ENCODE measurements at places on chromosomes 6 and 20.

GRCh38 chr6:109073344-109074132, 21.1 kb downstream of the SESN1 start:
- DNase-seq = peak; percentile 51
- peaks cover 5% of the 10 kb centered on the region for H3K4me1 ChIP-seq
- no peaks in the 10 kb centered on the region for H3K27me3 ChIP-seq

DNA sequence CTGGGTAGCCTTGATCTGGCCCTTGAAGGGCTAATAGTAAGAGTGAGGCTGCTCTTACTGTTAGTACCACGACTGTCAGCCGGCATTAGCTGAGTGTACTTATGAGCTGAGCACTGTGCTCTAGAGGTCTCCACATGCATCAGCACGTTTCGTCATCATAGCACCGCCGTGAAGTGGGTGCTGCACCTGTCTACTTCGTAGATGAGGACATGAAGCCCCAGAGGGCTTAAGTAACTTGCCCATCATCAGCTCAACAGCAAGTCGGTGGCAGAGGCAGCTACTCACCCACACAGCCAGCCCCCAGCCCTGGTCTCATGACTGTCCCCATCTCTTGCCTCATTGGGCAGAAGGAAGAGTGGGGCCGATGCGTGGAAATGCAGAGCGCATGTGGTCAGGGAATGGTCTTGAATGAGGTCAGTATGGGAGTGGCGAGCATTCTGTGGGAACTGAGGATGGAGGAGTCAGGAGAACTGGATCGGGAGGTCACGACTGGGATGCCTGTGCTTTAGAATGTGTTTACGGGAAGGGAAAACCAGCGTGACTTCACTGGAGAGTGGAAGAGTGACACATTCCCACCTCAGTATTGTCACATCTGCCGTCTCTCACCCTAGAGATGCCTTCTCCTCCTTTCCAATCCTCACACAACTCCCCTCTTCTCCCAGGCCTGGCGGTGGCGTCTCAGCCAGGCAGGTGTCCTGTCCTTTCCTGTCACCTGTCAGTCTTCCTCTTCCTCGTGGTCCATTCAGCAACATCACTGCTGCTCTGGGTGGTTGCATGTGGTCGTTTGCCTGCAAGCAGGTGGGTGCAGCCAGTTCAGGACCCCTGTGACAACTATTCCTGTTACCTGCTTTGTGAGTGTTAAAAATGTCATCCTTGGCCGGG, 6.0 kb downstream of the SYTL3 start:
- H3K27me3 ChIP-seq = peaks cover 11% of the 10 kb centered on the region
- H3K27ac ChIP-seq = peak overlapping the region; percentile 52
- H3K4me1 ChIP-seq = peaks cover 18% of the 10 kb centered on the region
- no peak overlapping the region for H3K4me3 ChIP-seq
- no peak for DNase-seq

DNA sequence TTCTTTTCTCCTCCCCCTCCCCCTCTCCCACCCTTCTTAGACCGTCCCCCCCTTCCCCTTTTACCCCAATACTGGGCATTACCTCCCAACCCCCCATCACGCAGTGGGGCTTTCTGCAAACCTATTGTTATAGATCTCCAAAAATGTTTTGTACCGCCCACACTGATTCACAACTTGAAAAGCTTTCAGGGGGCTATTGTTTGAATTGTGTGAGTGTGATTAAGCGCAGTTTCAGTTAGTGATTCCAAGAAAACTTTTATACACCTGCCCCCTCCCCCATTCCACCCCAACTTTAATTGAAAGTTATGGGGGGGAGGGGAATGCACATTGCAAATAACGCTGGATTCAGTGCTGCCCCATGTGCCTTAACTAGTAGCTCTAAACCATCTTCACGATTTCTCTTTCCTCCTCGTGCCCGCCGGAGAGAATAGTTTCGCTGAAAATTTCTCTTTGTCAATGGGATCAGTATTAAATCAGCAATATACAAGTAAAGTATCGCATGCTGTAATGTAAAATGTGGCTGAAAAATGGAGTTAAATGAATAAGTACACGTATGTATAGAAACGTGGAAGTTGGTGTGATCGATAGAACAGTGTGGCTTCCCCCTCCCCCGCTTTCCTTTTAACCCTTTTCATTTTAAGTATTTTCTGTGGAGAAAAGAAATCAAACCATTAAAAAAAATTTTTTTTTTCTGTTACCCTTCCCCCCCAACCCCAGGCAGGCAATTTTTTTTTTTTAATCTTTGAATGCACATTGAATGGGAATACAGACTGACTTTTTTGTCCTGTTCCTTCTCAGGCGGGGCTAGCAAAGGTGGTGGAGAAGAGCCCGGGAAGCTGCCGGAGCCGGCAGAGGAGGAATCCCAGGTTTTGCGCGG, 632 bp downstream of the LIN28B start:
- peak; percentile 33 for DNase-seq
- no peaks in the 10 kb centered on the region for H3K27me3 ChIP-seq
- H3K4me1 ChIP-seq = peaks cover 42% of the 10 kb centered on the region
- no peaks in the 10 kb centered on the region for H3K36me3 ChIP-seq
- H3K27ac ChIP-seq = peak overlapping the region; percentile 97
- peak overlapping the region; percentile 92 for H3K4me3 ChIP-seq

- no peak overlapping the region for H3K27ac ChIP-seq
- no peaks in the 10 kb centered on the region for H3K36me3 ChIP-seq
- H3K4me1 ChIP-seq = peaks cover 21% of the 10 kb centered on the region
Measured at GRCh38 chr6:42403831-42404230, 47.9 kb downstream of the TRERF1 start.

- no peak for DNase-seq
- peaks cover 4% of the 10 kb centered on the region for H3K36me3 ChIP-seq
- no peak overlapping the region for H3K4me3 ChIP-seq
- peaks cover 49% of the 10 kb centered on the region for H3K27me3 ChIP-seq
- H3K27ac ChIP-seq = no peak overlapping the region
Measured at GRCh38 chr6:33049323-33050013, 24.0 kb downstream of the HLA-DPA1 start.

DNA sequence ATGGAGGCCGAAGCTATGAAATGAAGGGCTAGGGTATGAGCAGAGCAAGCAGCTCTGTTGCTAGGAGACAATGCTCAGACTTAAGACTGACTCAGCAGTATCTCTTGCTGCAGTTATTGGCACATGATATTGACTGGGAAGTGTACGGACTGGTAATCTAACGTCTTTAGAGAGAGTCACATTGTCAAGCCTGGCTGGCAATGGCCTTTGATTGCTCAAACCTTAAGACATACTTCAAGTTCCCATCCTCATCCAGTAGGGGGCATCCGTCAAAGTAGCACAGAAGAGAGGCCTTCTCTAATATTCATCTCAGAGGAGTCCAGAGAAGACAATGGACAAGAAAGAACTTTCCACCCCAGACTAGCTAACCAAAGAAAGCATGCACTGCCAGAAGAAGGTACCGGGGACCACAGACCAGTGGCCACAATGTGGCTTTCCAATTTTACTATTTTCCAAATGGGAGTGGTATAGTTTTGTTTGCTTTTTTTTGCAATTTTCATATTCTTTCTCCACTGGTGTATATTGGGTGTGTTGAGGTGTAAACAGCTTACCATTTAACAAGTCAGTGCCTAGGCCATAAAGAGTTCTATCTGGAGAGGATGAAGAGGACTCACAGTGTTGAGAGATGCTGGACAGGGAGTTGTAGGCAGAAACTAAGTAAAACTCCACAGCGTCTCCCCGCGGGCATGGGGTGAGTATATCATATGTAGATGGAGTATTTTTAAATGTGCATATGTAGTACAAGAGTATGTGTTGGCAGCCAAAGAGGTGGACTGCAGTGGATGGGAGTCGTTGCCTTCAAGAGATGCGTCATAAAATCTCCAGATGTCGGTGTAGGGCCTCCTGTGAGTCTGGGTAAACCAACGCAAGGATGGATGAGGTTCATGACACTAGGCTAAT, 36.7 kb downstream of the LRFN2 start:
- DNase-seq = peak; percentile 18
- no peak overlapping the region for H3K4me3 ChIP-seq
- peaks cover 6% of the 10 kb centered on the region for H3K4me1 ChIP-seq
- H3K27ac ChIP-seq = no peak overlapping the region

- no peaks in the 10 kb centered on the region for H3K27me3 ChIP-seq
- peaks cover 71% of the 10 kb centered on the region for H3K4me1 ChIP-seq
- H3K4me3 ChIP-seq = peak overlapping the region; percentile 41
- no peaks in the 10 kb centered on the region for H3K36me3 ChIP-seq
- H3K27ac ChIP-seq = peak overlapping the region; percentile 85
Measured at GRCh38 chr6:41579088-41579610, 33.0 kb downstream of the FOXP4 start.

- H3K4me3 ChIP-seq = no peak overlapping the region
- no peak overlapping the region for H3K27ac ChIP-seq
- no peaks in the 10 kb centered on the region for H3K4me1 ChIP-seq
- DNase-seq = peak; percentile 19
- H3K27me3 ChIP-seq = no peaks in the 10 kb centered on the region
Measured at GRCh38 chr6:153023977-153024708, 21.6 kb upstream of the MTRF1L start.

DNA sequence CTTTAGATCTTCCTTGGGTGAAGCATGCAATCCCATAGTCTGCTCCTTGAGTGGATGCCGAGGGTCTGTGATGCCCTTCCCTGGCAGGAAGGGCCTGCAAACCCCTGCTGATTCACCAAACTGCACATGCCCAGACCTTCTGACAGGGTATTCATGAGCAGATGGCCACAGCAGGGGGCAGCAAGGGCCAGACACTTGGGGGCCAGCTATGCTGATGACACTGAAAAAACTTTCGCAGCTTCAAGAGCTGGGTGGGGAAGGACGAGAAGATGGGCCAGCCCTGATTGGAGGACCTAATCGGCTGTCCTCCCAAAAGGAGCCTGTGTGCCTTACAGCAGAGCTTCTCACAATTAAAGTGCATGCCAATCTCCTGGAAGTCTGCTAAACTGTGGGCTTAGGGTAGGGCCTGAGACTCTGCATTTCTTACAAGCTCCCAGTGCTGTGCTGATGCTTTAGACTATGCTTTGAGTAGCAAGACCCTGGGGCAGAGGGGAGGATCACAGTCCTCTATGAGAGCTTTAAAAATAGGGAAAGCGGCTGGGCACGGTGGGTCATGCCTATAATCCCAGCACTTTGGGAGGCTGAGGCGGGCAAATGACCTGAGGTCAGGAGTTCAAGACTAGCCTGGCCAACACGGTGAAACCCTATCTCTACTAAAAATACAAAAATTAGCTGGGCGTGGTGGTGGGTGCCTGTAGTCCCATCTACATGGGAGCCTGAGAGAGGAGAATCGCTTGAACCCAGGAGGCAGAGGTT, 15.2 kb upstream of the GDAP1L1 start:
- H3K4me1 ChIP-seq = peaks cover 11% of the 10 kb centered on the region
- no peak overlapping the region for H3K4me3 ChIP-seq
- H3K36me3 ChIP-seq = no peaks in the 10 kb centered on the region
- H3K27me3 ChIP-seq = no peaks in the 10 kb centered on the region
- DNase-seq = no peak

GRCh38 chr6:75752365-75752764, 3.3 kb downstream of the MYO6 start:
- peak overlapping the region; percentile 51 for H3K4me3 ChIP-seq
- DNase-seq = no peak
- peaks cover 14% of the 10 kb centered on the region for H3K4me1 ChIP-seq
- peaks cover 5% of the 10 kb centered on the region for H3K27me3 ChIP-seq
- no peak overlapping the region for H3K27ac ChIP-seq

DNA sequence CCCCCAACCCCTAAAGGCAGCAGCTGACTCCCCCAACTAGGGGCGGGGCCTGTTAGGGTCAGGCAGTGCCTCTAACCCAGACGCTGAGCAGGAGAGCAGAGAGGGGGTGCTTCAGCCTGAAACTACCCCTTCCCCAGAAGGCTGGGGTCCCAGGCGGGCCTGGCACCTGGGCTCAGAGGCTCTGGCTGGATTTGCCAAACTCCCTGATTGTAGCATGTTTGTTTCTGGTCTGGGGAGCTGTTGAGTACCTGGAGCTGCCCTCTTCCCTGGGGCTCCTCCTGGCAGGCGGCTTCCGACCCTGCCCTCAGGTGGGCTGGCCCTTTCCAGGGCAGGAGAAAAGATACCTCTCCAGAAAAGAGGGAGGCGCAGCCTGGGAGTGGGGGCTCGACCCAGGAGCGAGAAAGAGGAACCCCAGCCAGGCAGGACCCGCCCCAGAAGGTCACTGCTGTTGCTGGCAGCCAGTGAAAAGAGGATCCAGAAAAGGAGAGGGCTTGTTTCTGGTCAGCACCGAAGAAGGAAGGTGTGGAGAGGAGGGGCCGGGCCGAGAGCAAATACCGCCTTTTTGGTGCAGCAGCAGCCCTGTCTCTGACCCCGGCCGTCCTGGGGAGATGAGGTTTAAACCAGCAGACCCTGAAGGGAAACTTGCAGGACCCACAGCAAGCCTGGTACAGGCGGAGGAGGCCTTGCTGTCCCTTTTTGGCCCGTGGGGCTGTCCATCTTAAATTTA, 810 bp upstream of the ABHD16B start:
- peaks cover 2% of the 10 kb centered on the region for H3K36me3 ChIP-seq
- DNase-seq = no peak
- no peak overlapping the region for H3K4me3 ChIP-seq

DNA sequence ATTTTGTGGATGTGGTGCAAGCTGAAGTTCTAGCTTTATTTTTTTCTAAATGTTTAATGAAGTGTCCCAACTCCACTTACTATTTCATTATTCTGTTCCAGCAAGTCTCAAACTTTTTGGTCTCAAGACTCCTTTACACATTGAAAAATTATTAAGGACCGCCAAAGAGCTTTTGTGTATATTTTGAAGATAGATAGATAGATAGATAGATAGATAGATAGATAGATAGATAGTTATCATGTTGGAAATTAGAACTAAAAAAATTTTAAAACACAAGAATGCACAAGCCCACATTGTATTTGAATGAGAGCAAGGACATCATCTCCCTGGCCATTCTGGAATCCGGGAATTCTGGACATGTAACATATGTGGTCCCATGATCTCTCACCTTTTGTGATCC, 181.2 kb upstream of the SNX9 start:
- no peaks in the 10 kb centered on the region for H3K36me3 ChIP-seq
- no peak overlapping the region for H3K4me3 ChIP-seq
- peaks cover 5% of the 10 kb centered on the region for H3K4me1 ChIP-seq
- H3K27ac ChIP-seq = no peak overlapping the region

GRCh38 chr20:34629904-34630303, 47.0 kb downstream of the PIGU start:
- H3K4me1 ChIP-seq = peaks cover 2% of the 10 kb centered on the region
- no peak overlapping the region for H3K4me3 ChIP-seq
- H3K27ac ChIP-seq = no peak overlapping the region
- H3K36me3 ChIP-seq = peaks cover 13% of the 10 kb centered on the region
- DNase-seq = no peak

DNA sequence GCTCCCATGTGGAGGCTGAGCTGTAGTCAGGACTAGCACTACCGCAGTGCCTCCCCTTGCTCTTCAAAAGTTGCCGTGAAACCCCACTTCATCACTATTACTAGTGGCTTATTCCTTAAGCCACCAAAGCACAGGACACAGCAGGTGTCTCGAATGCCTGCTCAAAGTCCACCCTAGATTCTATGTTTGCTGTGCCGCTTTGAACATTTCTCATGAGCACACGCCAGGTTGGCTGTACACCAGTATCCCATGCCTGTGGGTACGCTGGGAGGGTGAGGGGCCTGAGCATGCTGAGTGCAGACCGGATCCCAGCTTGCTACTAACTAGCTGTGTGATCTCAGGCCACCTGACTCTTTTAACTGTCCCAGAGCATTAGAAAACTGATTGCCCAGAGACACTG, 335.8 kb upstream of the QKI start:
- H3K27ac ChIP-seq = peak overlapping the region; percentile 20
- H3K4me3 ChIP-seq = no peak overlapping the region
- no peaks in the 10 kb centered on the region for H3K27me3 ChIP-seq
- no peak for DNase-seq
- H3K4me1 ChIP-seq = peaks cover 8% of the 10 kb centered on the region
- H3K36me3 ChIP-seq = no peaks in the 10 kb centered on the region

All from neural crest cell (in vitro differentiated cells).